ENCODE measurements at places on chromosomes 4 and X. TPM values are rescaled to one million over a fixed set of nuclear protein-coding genes. Genes with fewer than 3 reads are reported as not detected.

- no peak for DNase-seq
Observed at GRCh38 chr4:91472046-91472445, 831.7 kb upstream of the GRID2 start.

DNA sequence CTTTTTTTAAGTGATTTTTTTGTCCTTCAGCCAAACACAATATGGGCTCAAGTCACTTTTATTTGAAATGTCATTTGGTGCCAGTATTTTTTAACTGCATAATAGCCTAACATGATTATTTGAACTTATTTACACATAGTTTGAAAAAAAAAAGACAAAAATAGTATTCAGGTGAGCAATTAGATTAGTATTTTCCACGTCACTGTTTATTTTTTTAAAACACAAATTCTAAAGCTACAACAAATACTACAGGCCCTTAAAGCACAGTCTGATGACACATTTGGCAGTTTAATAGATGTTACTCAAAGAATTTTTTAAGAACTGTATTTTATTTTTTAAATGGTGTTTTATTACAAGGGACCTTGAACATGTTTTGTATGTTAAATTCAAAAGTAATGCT, 62.1 kb downstream of the EDNRA start:
- no peak for DNase-seq

DNA sequence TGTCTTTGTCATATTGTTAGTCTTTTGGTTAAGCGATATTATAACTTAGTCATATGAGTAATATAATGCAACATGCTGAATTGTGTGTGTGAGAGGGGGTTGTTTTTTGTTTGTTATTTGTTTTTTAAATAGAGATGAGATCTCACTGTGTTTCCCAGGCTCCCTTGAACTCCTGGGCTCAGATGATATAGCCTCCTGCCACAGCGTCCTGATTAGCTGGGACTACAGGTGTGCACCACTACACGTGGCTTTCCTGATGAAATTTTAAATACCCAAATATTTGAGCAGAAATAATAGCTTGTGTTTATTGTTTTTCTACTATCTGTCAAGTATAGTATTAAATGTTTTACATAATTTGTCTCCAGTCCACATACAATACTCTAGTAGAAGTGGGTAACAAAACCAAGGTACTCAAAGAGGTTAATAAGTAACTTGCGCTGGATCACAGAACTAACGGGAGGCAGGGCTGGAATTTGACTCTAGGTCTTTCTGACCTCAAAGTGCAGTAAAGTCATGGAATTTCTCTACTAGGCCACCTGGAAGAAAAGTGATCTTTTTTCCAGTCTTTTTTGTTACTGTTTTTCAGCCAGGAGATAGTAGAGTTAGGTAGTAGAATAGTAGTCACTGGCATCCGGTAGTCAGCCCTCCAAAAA, 47.8 kb downstream of the CLCN3 start:
- DNase-seq = no peak

DNA sequence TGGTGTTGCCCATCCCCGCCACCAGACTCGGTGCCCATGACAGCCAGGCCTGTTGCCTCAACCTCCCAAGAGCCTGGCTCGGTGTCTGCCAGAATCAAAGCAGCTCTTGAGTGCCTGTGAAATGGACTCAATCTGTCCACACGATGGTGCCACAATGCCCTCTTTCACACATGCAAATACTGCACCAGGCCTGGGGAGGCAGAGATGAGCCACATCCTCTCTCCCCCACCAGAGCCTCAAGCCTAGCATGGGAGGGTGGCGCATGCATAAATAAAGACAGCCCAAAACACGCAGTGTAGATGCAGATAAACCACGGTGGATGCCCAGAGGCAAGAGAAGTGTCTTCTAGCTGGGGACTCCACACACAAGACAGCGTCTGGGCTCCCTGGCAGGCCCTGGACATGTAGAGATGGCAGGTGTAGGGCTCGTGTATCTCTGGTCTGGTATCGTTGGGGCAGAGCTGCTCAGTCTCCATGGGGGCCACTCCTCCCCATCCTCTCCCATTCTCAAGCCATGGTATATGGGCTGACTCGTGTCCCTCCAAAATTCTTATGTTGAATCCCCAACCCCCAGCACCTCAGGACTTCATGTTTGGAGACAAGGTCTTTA, 65.6 kb downstream of the JAKMIP1 start:
- DNase-seq = peak; percentile 8

- peak; percentile 84 for DNase-seq
Observed at GRCh38 chrX:73913580-73913979, 350.6 kb downstream of the CHIC1 start.

GRCh38 chrX:136582624-136583023, 50.6 kb downstream of the VGLL1 start:
- DNase-seq = no peak

- no peak for DNase-seq
Observed at GRCh38 chr4:115145393-115146160, 32.2 kb upstream of the NDST4 start.

DNA sequence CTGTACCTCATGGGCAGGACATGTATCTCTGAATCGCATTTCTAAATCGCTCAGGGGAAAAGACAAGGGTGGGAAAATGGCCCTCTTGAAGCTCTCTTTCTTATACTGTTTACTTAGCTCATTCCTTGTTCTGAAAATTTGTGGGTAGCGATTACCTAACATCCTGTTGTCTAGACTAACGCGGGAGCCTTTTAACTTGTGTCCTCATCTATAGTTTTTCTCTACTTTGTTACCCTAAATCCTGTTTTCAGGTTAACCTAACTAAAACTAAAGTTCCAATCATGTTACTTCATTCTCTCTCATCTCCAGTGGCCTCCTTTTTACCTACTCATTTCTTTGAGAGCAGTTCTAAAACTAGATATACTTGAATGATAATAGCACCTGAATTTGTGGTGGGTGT, 45.0 kb downstream of the SNX25 start:
- DNase-seq = peak; percentile 39

- no peak for DNase-seq
Observed at GRCh38 chr4:62168681-62169080, 968.6 kb downstream of the ADGRL3 start.

- DNase-seq = no peak
Observed at GRCh38 chr4:105139646-105140045, 7.0 kb upstream of the TET2 start.

- DNase-seq = no peak
Observed at GRCh38 chr4:86092684-86093083, 267.2 kb downstream of the MAPK10 start.

GRCh38 chr4:20348411-20348810, 96.7 kb downstream of the SLIT2 start:
- no peak for DNase-seq

DNA sequence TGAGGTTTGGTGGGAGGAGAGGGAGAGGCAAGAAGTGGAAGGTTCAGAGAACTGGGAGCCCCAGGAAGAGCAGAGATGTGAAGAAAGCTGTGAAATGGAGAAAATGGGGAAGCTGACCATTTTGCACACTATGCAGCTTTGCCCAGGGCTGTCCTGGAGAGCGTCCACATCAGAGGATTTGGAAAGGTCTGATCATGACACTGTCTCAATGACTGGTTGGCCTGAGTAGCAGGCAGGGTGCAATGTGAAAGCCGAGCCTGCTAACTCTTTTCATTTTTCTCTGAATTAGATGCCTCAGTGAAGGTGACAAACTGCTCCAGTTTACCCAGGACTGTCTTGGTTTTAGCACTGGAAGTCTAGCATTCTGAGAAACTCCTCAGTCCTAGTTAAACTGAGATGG, 330.1 kb upstream of the RPS6KA3 start:
- no peak for DNase-seq

GRCh38 chr4:28004520-28004919, 1143.9 kb downstream of the STIM2 start:
- DNase-seq = no peak

GRCh38 chr4:169098054-169098497, 88.0 kb upstream of the CBR4 start:
- DNase-seq = no peak

GRCh38 chr4:8540072-8540471, 40.1 kb upstream of the GPR78 start:
- no peak for DNase-seq

- no peak for DNase-seq
Observed at GRCh38 chr4:139503622-139504166, 49.8 kb downstream of the RAB33B start.

GRCh38 chr4:106579236-106579635, 210.7 kb upstream of the GIMD1 start:
- no peak for DNase-seq

Gene SLC25A43
- total RNA-seq = 22.8 TPM

Gene CENPVL3
- not detected for total RNA-seq

Gene BEX1
- not detected for total RNA-seq

Gene CT55
- total RNA-seq = not detected

Gene MAGEA9B
- total RNA-seq = not detected

Data from dermis blood vessel endothelial cell (primary cell).